ENCODE measurements at places on chromosomes 11 and 22. TPM values are rescaled to one million over a fixed set of nuclear protein-coding genes. Genes with fewer than 3 reads are reported as not detected.

Gene CDHR5
- total RNA-seq, result not detected

Gene AP1B1
- 64.7 TPM for total RNA-seq

Gene MMP1
- total RNA-seq, result 281 TPM

Gene APOA4
- total RNA-seq, result not detected

Gene PIH1D2
- total RNA-seq, result 2.6 TPM
